Activated CD4-positive, alpha-beta memory T cell treated with anti-CD3 and anti-CD28 coated beads for 36 hours (primary cell): ENCODE measurements at places on chromosomes 3 and 15.

- DNase-seq, result no peak
Observed at GRCh38 chr3:21533002-21533401, 218.0 kb downstream of the ZNF385D start.

DNA sequence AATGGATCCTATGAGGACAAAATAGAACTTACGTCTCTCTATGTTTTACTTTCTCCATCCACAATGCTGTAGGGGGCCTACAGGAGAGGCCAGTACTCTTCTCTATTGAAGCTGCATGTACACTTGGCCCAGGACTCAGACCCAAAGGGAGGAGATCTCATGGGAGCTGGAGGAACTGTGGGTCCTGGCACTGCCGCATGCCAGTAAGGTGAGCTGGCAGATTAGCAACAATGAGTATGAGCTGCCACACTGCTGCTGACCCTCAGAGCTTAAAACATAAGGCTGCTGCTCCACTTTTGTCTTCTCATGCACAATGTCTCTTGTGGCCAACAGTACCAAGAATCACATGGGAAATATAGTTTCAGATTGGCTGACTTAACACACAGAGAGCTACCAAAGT is 57.8 kb upstream of the TBC1D5 start:
- DNase-seq, result no peak

GRCh38 chr3:12894629-12895028 is 53.3 kb upstream of the RPL32 start:
- no peak for DNase-seq

GRCh38 chr3:181862502-181862901 is 150.8 kb downstream of the SOX2 start:
- no peak for DNase-seq

DNA sequence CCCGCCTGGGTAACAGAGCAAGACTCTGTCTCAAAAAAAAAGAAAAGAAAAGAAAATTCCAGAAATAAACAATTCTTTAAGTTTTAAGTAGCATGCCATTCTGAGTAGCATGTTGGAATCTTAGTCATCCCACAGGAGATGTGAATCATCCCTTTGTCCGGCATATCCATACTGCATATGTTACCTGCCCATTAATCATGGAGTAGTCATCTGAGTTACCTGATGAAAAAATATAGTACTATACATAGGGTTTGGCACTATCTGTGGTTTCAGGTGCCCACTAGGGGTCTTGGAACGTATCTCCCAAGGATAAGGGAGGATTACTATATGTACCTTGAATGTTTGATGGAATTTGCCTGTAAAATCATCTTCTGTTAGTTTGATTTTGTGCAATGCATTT is 6.3 kb upstream of the CCR4 start:
- DNase-seq, result no peak

DNA sequence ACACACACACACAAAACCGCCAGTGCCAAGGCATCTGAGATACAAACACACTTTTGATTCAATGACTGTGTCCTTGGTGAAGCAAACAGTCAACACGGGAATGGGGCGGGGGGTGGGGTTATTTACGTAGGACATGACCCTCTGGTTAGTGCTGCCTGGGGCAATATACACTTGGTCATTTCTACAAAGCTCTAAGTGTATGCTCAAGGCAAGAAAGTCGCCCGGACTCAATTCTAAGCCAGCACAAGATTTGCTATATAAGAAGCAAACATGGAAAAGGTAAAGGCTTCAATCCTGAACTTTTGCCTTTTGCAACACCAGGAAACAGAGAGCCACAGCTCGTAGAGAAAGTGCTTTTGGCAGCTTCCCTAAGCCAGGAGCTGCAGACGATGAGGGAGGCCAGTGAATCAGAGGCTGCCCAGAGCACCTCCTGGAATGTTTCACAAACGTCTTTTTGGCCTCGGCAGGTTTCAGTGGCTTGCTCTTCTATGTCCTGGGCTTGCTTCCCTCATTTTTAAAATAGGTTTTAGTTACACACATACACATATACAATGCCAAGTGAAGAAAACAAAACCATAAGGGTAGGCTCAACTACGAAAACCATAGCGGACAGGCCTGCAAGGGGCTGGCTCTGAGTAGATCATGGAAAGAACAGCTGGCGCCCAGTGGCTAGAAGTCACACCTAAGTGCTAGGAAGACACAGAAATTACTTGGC is 73.6 kb downstream of the TM4SF4 start:
- no peak for DNase-seq

GRCh38 chr3:151777880-151778279 is 36.0 kb upstream of the AADAC start:
- DNase-seq, result no peak

DNA sequence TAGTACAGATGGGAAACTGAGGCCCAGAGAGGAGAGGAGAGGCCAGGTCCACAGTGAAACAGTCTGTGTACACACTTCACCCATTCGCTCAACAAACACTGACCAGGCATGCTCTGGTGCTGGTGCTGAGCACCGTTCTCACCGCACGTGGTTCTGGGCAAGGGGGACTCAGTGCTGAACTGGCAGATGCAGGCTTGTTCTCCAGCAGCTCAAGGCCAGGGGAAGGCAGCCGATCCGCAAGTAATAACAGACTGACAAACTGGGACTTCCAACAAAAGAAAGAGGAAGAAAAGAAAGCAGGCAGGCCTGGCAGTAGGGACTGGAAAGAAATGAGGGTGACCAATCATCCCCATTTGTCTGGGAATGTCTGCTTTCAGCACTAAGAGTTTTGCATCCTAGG is 25.6 kb upstream of the LINGO1 start:
- DNase-seq, result no peak

- DNase-seq, result no peak
Observed at GRCh38 chr15:63465104-63465503, 39.3 kb upstream of the USP3 start.

DNA sequence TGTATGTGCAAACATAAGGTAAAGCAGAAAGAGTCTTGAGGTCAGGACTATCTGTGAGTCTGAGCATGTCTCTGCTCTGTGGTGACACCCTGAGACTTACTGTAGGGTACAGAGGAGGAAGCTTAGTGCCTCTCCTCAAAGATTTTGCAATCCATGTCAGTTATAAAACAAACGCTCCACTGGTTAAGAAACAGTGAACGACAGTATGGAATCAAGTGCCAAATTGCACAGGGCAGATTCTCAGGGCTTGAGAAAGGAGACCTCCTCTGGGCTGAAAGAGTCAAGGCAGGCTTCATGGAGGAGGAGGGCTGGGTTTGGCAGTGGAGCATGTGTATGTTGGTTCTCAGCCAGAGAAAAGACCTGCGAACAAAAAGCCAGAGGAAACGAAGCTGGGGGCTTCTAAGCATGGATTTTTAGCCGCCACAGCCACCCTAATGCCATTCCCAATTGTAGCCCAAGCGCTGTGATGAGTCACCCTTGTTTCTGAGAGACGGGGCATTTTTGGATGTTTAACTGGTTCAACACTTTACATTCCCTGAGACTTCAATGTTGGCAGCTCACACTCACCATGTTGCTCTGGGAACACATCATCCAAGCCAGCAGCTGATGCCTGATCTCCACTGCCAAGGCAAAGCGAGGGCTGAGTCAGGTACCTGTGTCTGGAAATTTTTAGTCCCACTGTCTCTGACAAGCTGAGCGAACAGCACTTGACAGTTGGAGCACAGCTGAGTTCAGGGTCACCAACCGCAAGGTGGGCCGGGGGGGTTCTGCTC is 3.4 kb upstream of the DGKG start:
- DNase-seq, result no peak

DNA sequence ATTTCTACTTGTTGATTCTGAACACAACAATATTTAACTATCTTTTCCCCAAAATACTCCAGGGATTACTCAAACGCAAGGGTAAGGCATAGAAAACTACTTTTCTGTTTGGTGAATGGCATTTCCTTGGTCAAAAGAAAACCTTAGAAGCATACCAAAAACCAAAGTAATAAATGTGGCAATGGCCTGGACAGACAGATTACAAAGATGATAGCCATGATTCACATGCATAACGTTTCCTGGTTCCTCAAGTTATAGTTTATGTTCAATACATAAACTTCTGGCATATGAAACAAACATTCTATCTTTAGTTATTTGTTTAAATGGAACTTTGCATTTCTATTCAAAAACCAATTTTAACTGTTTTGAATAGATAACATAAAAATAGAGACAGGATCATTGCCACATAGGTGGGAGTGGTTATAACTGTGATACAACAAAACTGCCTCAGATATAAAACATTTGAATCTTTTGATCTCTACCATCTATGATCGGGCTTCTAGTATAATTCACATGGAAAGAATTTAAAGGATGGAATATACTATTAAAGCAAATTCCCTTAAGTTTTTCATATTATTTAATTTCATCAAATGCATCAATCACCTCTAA is 32.1 kb downstream of the FOXP1 start:
- no peak for DNase-seq

DNA sequence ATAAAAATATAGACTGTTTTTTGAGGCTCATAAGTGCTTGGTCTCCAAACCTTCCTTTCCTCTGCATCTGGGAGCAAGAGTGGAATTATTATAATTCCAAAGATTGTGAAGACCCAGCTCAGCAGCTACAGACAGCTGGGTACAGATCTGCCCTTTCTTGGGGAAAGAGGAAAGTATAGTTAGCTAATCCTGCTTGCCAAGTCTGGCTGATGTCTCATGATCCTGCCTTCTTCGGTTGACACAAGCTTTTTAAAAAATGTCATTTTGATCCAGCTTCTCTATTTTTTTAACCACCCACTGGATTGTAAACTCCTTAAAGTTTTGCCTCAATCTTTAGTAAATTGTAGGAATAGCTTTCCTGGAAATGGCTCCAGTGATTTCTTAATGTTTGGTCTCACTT is 181.1 kb downstream of the LRTM1 start:
- no peak for DNase-seq

- no peak for DNase-seq
Observed at GRCh38 chr3:157330206-157330605, 106.4 kb upstream of the PTX3 start.

DNA sequence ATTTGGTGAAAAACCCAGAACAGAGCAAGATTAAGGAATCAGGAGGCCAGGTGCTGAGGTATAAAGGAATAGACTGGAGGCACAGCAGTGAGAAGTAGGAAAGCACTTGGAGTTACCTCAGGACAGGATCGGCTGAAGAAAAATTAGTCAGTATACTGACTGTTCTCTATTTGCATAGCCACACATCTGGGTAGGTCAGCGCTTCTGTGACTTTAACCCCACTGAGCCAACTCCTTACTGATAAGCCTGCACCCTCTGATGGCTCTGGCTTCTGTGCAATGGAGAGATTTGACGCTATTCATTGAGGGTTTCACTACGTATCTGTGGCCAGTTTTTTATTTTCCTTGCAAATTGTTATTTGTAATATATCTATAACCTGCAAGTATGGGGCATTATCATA is 22.3 kb downstream of the MECOM start:
- DNase-seq, result no peak

GRCh38 chr3:42191443-42191747 is 74.6 kb downstream of the CCK start:
- DNase-seq, result no peak

- no peak for DNase-seq
Observed at GRCh38 chr15:58840048-58840447, 68.9 kb downstream of the MINDY2 start.

DNA sequence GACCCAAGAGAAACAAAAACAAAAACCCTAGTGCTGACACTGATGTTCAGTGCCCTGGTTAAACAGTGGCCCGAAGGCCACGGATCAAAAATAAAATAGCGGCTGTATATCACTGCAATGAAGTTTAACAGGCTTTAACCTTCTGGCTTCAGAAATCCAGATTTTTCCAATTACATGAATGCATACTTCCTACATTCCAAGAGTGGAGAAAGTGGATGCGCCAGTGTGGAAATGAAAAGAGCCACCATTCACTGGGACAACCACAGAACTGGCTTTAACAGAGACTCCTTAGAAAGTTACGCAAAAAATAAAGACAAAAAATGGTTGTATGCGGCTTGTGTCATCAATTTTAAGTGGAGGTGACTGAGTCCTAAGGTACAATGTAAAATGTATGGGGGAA is 522.2 kb downstream of the FHIT start:
- DNase-seq, result no peak

- DNase-seq, result no peak
Observed at GRCh38 chr3:71201939-71202338, 381.6 kb downstream of the FOXP1 start.

DNA sequence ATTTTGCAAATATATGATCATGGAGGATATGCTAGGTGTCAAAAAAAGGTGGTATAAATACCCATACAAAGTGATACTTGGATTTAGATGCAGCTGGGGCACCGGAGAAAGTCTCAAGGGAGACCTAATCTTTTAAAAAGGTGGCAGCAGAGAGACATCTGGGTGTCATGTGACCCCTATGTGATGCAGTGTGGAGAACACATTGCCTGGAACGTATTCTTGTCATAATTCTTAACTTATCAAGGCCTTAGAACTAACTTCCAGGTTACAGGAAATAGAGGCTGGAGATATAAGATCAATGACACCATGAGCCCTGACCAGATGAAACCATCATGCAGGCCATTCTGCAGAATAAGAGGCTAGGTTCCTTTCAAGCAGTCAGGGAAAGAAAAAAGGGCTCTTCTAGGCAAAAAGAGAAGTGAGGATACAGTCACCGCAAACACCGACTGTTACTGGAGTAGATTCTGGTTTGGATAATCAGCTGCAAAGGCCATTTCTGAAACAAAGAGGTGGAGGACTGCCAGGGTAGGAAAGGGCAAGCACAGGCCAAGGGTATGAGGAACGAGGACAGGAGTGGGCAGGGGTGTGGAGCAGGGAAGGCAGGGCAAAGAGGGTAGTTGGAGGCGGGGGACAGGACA is 100.6 kb downstream of the OXNAD1 start:
- DNase-seq, result no peak

GRCh38 chr3:127216415-127217261 is 23.7 kb downstream of the PRR23E start:
- DNase-seq, result no peak

DNA sequence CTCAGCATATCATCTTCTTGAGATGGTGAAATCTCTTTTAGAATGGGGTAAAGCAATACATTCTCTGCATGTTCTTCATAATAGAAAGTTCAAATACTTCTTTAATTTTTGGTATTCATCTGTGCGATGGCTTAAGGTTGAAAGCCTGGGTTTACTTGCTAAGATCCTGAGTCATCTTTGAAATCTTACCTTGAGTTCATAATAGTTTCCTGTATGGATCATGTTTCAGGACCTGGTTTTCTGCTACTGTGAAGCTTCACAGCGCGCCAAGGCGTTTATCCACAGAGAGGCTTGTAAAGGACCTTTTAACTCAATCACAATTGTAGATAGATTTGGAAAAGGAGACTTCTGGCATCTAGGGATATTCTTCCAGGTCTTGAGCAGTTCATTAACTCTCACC is 39.0 kb downstream of the MED12L start:
- no peak for DNase-seq

GRCh38 chr15:76837474-76837873 is 67.7 kb downstream of the SCAPER start:
- no peak for DNase-seq
